ENCODE measurements at places on chromosomes 5 and 9.

DNA sequence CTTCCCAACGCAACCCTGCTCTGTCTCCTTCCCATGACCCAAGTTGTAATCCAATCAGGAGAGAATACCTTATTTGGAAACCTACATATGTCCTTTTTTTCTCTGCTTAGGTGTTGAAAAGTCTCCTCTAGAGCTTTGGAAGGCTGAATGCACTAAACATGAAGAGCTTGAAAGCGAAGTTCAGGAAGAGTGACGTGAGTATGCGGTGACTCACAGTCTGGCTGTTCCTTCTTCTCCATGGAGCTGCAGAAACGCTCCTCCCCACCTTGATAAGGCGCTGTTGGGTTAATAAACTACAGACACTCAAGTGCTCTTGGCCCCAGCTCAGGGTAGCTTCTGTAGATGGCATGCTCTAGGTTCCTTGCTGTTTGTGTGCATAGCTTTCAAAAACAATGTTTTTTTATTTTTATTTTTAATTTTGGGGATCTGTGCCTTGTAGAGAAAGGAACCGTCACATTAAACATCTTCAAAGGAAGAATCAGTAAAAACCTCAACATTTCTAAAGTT, 30.7 kb downstream of the RAI14 start:
- DNase-seq, result no peak

GRCh38 chr9:68733021-68733405, 28.0 kb downstream of the PIP5K1B start:
- DNase-seq, result no peak

DNA sequence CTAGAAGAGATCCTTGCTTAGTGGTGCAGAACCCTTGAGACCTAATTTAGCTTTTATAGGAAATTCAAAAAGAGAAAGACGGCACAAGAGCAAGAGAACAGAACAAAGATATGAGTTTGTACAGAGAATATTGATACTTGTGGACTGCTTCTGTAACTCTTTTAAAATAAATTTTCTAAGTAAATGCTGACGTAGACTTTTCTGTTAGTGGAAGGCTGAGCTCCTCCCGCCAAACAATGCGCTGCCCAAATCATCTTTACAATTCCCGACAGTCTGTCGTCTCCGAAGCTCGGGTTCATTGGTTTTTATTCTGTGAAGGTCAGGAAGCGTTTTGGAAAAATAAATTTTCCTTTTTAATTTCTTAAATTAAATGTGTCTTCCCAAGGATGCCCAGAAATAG, 22.3 kb downstream of the RORB start:
- DNase-seq, result no peak

DNA sequence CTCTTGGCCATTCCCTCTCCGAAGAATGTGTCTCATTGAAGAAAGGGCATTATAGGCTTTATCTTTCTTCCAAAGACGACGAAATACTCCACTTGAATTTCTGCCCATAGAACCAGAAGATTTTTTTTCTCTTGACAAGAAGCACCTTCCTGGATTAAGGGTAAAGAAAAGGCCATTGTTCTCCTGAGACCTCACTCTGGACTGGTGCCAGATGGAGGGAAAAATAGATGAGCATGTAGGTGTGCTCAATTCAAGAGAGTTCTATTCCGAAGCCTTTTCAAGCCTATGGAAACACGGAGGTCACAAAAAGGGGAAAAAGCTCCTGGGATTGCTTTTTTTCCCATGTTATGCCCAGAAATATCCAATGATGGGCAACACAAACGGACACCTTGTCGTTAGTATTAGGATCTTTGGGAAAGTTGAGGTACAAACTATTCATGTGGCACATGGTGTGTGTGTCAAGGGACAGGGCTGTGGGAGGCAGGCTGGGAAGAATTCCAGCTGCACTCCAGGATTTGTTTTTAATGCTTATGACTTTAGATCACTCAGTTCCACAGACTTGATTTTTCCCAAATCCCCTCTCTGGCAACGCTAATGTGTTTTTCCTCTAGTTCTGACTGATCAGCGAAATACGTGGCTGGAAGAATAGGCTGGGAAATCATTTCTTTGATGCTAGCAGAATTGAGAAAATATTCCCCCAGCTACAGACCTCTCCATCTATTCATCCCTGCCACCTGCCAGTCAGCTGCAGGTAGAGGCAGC, 89.9 kb downstream of the SIL1 start:
- DNase-seq, result no peak

- DNase-seq, result peak; percentile 89
Measured at GRCh38 chr5:138663009-138663408, 87.8 kb upstream of the HSPA9 start.

DNA sequence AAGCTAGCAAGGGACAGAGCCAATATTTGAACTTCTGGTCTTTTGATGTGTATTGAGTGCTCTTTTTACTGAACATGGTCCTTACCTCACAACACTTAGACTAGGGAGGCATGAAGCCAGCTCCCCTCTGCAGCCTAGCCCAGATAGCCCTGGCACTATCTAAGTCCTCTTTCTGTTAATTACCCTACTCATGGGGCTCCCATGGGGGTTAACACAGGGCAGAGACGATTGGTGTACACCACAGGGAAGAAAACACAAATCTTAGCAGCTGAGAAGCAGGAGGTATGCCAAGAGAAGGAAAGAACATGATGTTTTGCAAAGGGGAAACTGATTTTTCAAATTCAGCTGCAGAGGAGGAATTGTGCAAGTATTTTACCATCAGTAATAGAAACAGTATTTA, 383.8 kb downstream of the TMEM232 start:
- no peak for DNase-seq

- DNase-seq, result no peak
Measured at GRCh38 chr9:82421498-82421897, 432.9 kb downstream of the SPATA31D1 start.

GRCh38 chr5:73564018-73564417, 1.4 kb downstream of the ANKRA2 start:
- no peak for DNase-seq

- DNase-seq, result no peak
Measured at GRCh38 chr9:86983620-86984259, 36.4 kb upstream of the GAS1 start.

- DNase-seq, result no peak
Measured at GRCh38 chr5:113969901-113970300, 392.0 kb upstream of the KCNN2 start.

DNA sequence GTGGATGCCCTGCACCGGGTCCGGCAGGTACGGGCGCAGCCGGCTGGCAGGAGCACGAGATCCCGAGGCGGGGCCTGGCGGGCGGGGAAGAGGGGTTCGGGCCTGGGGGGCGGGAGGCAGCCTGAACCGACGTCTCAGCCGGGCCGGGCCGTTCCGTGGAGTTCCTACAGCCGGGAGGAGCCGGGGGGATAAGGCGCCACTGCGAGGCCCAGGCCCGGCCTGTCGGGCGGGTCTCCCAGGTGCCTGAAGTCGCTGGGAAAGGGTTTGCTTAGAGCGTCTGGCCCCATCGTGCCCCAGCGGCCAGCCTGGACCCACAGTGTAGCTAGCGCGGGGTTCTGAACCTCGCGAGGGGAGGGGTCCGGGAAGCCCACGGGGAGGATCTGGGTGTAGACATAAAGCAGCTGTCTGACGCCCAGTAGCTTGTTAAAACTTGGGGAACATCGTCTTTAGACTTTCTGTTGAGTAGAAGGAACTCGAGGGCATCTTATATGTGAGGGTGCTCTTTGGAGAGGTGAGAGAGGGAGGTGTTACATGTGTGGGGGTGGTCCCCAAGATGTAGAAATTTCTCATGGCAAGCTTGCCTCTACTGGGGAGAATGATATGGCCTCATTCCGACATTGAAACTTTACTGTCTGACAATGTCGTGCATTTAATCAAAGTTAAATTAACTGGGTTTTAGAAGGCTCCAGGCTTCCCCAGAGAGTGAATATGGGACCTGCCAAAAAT, 524 bp downstream of the FUBP3 start:
- DNase-seq, result peak; percentile 54

GRCh38 chr5:8561854-8562253, 692.9 kb downstream of the MTRR start:
- no peak for DNase-seq
